RCC 7860 (cell line): ENCODE measurements at places on chromosomes 7 and 10.

GRCh38 chr7:142460402-142461117 lies 202.7 kb upstream of the PRSS58 start:
- no peak for DNase-seq

DNA sequence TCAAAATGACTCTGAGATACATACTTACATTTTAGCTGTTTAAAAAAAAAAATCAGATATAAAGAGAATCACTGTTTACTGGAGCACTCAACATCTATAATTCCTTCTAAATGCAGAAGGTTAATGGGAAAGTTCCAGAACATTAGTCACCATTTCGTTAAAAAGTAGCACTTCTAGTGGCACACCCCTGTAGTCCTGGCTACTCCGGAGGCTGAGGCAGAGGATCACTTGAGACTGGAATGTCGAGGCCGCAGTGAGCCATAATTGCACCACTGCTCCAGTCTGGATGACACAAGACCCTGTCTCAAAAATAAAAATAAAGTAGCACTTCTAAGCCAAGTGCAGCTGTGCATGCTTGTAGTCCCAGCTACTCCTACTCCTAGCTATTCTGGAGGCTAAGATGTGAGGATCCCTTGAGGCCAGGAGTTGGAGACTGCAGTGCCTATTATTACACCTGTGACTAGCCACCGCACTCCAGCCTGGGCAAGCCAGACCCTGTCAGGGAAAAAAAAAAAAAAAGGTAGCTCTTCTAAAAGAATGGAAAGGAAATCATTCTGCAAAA lies 2.2 kb downstream of the FGFBP3 start:
- DNase-seq: no peak

- DNase-seq: no peak
These were observed 16.8 kb upstream of the NDST2 start for GRCh38 chr10:73828161-73828560.

DNA sequence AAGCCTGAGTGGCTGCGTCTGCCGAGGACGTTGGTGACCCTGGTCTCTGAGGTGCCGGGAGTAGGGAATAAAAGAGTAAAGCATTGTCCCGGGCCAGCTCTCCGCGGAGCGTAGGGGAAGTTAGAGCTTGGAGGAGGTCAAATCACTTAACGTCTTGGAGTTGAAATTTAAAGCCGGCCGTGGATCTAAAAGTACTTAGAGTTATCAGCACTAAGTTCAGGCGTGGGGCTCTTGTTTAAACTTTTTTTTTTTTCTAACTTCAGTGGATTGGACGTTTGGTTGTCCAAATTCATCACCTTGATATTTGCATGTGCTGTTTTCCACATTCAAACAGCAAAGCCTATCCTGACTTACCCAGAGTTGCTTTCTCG lies 700 bp downstream of the NIPSNAP2 start:
- DNase-seq: no peak

- DNase-seq: no peak
These were observed 153.2 kb downstream of the BTAF1 start for GRCh38 chr10:92076722-92077121.

GRCh38 chr10:85400981-85401695 lies 965.5 kb downstream of the GRID1 start:
- DNase-seq: no peak

- no peak for DNase-seq
These were observed 79.5 kb downstream of the PIP4K2A start for GRCh38 chr10:22634606-22635459.

DNA sequence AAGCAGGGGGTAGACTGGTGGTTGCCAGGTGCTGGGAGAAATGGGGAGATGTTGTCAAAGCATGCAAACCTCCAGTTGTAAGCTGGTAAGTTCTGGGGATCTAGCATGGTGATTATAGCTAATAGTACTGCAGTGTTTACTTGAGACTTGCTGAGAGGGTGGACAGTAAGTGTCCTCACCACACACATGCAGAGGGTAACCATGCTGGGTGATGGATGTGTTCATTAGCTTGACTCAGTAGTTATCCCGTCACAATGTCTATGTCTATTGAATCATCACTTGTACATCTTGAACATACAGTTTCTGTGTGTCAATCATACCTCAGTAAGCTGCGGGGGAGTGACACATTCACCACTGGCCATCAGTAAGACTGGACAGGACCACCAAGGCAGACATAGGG lies 42.1 kb downstream of the GSDME start:
- no peak for DNase-seq

GRCh38 chr10:86347856-86348255 lies 18.7 kb downstream of the GRID1 start:
- no peak for DNase-seq

DNA sequence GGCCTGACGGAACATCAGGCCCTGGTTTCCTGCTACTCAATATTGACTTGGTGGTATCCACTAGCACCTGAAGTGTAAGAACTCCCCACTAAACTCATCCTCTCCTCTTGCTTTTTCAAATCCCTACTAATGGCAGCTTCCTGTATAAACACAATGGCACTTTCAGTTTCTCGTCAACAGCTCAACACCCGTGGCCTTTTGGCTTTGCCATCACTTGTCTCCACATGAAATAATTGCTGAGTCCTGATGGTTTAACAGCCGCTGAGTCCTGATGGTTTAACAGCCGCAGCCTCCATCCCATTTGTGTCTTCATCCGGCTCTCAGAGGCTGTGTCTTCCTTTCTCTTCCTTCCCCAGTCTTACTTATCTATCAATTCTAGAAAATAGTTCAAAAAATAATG lies 261.4 kb upstream of the PITRM1 start:
- DNase-seq: no peak

- DNase-seq: no peak
These were observed 89.4 kb downstream of the OAT start for GRCh38 chr10:124329362-124329761.

- no peak for DNase-seq
These were observed 64.7 kb downstream of the NRF1 start for GRCh38 chr7:129676017-129676897.

GRCh38 chr7:155974186-155974897 lies 162.1 kb upstream of the SHH start:
- DNase-seq: no peak

GRCh38 chr7:105617280-105618015 lies 36.2 kb upstream of the EFCAB10 start:
- DNase-seq: no peak

GRCh38 chr10:79320820-79321493 lies 26.3 kb upstream of the PPIF start:
- peak; percentile 96 for DNase-seq
